AG08396 (cell line): ENCODE measurements at places on chromosomes 7 and 10.

DNA sequence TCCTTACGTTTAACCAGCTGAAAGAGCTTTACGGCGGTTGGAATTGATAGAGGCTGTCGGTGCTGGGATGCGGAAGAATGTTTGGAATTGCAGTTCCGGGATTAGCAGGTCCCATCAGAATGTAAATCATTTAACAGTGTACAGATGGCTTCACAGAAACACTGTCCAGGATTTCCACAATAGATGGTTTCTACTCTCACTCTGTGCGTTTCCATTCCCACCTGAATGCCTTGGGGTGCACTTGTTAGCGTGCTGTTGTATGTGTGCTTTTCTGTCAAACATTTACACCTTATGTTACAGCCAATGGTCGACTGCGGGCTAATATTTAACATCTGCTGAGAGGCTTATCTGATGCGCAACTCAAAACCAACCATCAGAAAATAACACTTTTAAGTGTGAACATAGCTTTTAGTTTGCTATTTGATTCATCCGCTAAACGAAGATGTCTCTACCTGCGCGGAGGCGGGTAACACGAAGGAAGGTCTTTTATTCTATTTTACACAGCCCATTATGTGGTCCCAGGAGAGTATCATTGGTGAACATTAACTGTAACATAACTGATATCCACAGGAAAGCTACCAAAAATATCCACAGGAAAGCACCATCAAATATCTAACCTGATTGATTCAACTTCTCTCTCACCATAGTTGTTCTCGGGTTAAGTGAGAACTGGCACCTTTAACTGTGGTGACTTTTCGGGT, 179.0 kb downstream of the PRPF18 start:
- no peak for DNase-seq

GRCh38 chr10:100622946-100623345, 87.2 kb downstream of the HIF1AN start:
- no peak for DNase-seq

DNA sequence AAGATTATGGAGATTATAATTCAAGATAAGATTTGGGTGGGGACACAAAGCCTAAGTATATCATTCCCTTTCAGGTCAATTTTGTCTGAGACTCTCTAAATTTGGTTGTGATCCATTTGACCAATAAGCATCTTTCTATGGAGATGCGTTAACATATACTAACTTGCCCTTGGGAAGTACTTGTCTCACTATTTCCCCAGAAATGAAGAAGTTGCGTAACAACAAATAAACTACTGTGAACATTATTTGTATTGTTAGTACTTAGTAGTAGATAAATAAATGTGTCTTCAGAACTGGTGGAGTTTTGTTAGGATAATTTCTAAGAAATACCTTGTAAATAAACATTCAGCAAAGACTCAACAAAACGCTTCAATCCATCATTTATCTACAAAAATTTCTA, 127.3 kb upstream of the LYZL2 start:
- no peak for DNase-seq

DNA sequence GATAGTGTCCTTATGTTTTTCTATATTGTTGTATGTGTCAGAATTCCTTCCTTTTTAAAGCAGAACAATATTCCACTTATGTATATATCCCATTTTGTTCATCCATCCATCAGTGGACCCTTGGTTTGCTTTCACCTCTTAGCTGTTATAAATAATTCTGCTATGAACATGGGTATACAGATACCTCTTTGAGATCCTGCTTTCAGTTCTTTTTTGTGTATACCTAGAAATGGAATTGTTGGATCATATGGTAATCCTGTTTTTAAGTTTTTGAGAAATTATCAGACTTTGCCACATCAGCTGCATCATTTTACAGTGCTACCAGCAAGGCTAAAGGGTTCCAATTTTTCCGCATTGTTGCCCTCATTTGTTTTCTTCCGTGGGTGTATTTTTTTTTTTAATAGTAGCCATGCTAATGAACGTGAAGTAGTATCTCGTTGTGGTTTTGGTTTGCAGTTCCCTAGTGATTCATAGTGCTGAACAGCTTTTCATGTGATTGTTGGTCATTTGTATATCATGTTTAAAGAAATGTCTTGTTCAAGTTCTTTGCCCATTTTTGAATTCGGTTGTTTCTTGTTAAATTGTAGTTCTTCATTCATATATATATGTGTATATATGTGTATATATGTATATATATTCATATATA, 87.8 kb downstream of the LCOR start:
- DNase-seq, result no peak

DNA sequence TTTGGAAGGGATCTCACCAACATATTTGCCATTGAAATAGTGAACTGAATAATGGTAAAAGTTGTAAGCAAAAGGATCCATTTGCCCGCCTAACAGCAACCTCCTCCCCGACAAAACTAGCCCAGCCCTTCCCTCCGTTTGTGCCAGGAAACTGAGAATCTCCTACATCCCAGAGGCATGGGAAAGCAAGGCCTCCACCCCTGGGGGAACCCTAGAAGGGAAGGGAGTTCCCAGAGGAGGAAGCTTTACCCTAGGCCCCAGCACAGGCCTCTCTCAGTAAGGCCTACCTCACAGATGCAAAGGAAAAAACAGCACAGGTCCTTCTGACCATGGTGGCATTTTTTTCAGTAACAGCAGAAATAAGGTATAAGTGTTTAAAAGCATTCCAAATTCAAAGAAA, 229.7 kb downstream of the ELMO1 start:
- no peak for DNase-seq

GRCh38 chr7:138903186-138903820, 77.9 kb downstream of the KIAA1549 start:
- DNase-seq, result no peak

DNA sequence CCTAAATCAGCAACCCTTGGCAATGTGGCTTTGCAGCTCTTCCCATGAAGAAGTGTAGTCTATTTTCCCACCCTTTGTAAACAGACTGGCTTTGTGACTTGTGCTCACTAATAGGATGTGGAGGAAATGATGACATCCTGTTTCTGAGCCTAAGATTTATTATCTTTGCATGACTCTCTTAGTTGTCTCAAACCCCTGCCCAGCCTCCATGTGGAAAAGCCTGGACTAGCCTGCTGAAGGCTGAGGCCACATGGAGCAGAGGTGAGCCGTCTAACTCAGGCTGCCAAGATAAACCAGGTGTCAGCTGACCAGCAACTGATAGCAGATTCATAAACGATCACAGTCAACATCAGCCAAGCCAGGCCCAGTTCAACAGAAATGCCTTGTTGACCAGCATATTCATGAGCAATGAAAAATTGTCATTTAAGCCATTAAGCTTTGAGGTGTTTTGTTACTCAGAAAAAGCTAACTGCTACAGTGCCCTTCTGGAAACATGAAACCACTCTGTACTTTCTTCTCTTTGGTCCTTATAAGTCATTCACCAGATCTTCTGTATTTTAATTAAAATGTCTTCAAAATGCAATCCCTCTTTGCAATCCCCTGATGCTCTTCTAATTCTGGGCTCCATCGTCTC, 586.3 kb upstream of the ANKRD30A start:
- DNase-seq, result peak; percentile 7

GRCh38 chr10:1102416-1102815, 46.2 kb downstream of the WDR37 start:
- DNase-seq, result no peak

GRCh38 chr7:24705461-24705954, 51.8 kb downstream of the GSDME start:
- no peak for DNase-seq

- DNase-seq, result peak; percentile 82
These were observed 133.1 kb downstream of the SVIL start for GRCh38 chr10:29501692-29502091.

DNA sequence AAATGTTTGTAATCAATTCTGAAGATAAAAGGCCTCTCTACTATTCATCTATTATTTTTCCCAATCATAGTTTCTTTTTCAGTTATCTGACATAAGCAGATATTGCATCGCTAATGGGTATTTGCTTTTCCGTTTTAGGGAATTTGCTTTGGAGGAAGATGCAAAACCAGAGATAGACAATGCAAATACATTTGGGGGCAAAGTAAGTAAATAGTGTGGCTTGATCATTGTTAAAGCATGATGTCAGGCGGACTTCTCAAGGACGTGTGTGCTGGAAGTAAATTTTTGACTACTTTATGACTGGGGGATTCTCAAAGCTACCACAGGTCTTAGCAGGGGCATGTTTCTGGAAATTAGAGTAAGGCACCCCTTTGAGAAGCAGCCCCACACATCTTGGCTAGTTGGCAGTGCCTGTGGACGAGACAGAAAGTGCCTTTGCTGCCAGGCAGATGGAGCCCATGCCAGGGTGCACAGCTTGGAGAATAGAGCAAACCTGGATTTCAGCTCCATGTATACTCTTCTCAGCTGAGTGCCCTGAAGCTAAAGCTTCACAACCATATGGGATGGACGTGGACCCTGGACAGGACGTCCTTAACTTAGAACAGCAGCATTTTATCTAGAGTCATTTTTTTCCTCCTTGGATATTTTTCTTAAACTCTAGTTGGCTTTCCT, 68.6 kb downstream of the SRI start:
- no peak for DNase-seq

DNA sequence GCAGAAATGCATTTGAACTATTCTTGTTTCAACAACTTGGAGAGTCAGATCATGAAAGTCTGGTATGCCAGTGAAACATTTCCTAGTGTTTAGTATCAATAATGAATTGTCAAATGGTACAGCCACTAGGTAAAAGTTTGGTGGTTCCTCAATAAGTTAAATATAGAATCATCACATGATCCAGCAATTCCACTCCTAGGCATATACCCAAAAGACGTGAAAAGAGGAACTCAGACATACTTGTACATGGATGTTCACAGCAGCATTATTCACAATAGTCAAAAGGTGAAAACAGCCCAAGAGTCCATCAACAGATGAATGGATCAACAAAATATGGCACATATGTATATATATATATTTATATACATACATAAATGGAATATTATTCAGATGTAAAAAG, 67.0 kb upstream of the HPS1 start:
- DNase-seq, result no peak

DNA sequence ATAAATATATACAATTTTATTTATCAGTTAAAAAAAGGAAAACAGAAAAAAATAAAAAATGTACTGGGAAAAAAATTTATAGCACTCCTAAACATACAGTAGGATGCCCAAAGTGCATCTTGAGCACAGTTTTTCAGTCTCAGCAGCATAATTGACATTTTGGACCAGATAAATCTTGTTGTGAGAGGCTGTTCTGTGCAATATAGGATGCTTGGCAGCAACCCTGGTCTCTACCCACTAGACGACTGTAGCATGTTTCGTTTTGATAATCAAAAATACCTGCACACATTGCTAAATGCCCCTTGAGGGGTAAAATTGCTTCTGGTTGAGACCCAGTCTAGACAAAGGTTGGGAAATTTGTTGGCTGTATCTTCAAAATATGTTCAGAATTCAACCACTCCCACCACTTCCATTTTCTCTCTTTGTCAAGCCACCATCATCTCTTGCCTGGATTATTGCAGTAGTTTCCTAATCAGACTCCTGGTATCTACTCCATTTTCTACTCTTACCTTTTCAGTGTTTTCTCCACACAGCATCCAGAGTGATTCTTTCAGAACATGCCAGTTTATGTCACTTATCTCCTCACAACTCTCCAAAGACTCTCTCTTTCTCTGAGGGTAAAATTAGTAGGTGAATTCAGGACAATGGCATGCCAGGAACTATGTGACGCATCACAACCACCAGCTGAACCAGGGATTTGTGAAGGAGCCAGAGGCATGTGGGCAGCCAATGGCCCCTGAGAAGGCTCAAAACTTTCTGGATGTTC, 91.4 kb downstream of the GPR85 start:
- peak; percentile 50 for DNase-seq

DNA sequence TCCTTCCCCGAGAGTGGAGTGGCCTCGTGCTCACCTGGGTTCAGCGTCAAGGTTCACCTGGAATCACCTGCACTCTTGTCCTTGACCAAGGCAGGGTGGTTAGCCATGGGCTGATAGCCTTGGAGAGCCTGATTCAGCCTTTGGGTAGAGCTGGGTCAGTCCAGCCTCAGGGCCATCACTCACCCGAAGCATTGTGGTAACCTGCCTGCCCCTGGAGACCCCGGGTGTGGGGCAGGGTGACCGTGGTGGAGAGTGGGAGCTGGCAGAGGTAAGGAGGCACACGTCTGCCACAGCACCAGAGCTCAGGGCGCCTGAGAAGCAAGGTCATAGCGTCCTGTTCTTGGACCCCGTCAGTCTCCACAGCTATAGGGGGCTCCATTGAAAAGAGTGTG, 27.8 kb upstream of the WDFY4 start:
- no peak for DNase-seq

GRCh38 chr7:148395352-148395811, 195.2 kb upstream of the C7orf33 start:
- DNase-seq, result no peak

- no peak for DNase-seq
These were observed 8.0 kb upstream of the PPIF start for GRCh38 chr10:79339266-79339665.

- no peak for DNase-seq
These were observed 229.8 kb downstream of the FOXP2 start for GRCh38 chr7:114644455-114644854.

DNA sequence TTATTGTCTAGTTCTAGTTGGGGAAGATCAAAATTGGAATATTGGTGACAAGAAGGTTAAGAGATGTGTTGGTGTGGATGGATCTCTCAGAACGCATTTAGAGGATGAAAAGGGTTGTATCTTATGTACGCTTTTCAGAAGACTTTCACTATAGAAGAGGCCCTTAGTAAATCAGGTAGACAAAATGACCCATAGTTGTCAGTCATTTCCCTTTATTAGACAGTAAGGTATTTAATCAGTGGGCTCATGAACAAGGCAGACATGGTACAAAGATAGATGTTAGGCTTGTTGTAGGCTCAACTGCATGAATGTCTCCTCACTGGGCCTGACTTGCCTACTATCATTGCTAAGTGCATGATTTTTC, 359.2 kb downstream of the PHF14 start:
- DNase-seq, result no peak

DNA sequence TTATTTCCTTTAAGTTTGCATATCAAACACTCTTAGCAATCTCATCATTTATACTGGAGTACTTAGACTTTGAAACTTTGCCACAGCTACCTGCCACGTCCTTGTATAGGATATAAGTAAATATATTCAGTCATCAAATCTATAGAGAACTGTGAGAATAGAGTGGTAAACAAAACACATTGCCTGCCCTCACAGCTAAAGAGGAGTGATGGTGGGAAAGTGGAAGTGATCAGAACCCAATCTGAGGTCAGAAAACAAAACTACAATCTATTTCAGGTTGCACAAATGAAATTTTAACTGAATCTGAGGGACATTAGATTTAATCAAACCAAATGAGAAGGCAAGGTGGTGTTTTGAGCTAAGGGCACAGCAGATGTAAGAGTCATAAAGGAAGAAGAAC, 74.8 kb downstream of the ZEB1 start:
- DNase-seq, result no peak

GRCh38 chr10:45453639-45454255, 79.7 kb downstream of the ALOX5 start:
- no peak for DNase-seq

DNA sequence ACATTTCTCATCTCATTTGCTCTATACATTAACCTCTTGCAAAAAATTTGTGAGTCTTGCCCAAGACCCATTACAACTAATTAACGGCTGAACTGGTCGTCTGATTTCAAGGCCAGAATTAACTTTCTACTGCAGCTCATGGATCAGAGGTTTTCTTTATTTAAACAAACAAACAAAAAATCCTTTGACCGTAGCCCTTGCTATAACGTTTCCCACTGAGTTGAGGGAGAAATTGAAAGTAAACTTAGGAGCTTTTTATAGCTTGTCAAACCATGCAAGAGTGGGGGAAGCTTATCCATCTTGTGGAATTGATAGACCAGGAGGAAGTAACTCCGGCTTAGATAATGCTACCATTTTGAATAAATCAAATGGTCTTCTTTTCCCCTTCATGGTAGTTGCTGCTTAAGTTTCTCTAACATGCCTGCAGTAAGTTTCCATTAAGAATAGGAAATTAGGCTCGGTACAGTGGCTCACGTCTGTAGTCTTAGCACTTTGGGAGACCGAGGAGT, 3.3 kb downstream of the SRGN start:
- DNase-seq, result no peak
